ENCODE measurements at places on chromosomes 11 and 22. TPM values are rescaled to one million over a fixed set of nuclear protein-coding genes. Genes with fewer than 3 reads are reported as not detected.

MOGAT2 gene
- total RNA-seq: 0.18 TPM

RIBC2 gene
- 0.22 TPM for total RNA-seq

OR8G1 gene
- not detected for total RNA-seq

LRRC10B gene
- 0.98 TPM for total RNA-seq
